ENCODE measurements at places on chromosomes 5 and 9. TPM values are rescaled to one million over a fixed set of nuclear protein-coding genes. Genes with fewer than 3 reads are reported as not detected.

GRCh38 chr9:35976726-35977125 is 18.8 kb upstream of the OR2S2 start:
- no peak for DNase-seq
- H3K27ac ChIP-seq, result no peak overlapping the region
- H3K4me1 ChIP-seq, result no peaks in the 10 kb centered on the region
- H3K4me3 ChIP-seq, result no peak overlapping the region

- peaks cover 15% of the 10 kb centered on the region for H3K36me3 ChIP-seq
- no peaks in the 10 kb centered on the region for H3K4me1 ChIP-seq
- no peak for DNase-seq
Observed at GRCh38 chr9:21830589-21830988, 28.2 kb downstream of the MTAP start.

GRCh38 chr5:159972538-159973362 is 36.2 kb upstream of the TTC1 start:
- H3K4me1 ChIP-seq, result peaks cover 13% of the 10 kb centered on the region
- H3K36me3 ChIP-seq, result no peaks in the 10 kb centered on the region
- H3K27ac ChIP-seq, result no peak overlapping the region
- H3K27me3 ChIP-seq, result peaks cover 28% of the 10 kb centered on the region

- no peaks in the 10 kb centered on the region for H3K27me3 ChIP-seq
- no peak overlapping the region for H3K27ac ChIP-seq
- no peak for DNase-seq
- no peaks in the 10 kb centered on the region for H3K36me3 ChIP-seq
- no peaks in the 10 kb centered on the region for H3K4me1 ChIP-seq
Observed at GRCh38 chr5:18102733-18103132, 468.5 kb downstream of the TAF11L14 start.

- no peaks in the 10 kb centered on the region for H3K36me3 ChIP-seq
- H3K4me3 ChIP-seq, result no peak overlapping the region
- no peak for DNase-seq
- H3K4me1 ChIP-seq, result peaks cover 44% of the 10 kb centered on the region
- no peak overlapping the region for H3K27ac ChIP-seq
Observed at GRCh38 chr5:149166128-149166527, 24.8 kb downstream of the ABLIM3 start.

DNA sequence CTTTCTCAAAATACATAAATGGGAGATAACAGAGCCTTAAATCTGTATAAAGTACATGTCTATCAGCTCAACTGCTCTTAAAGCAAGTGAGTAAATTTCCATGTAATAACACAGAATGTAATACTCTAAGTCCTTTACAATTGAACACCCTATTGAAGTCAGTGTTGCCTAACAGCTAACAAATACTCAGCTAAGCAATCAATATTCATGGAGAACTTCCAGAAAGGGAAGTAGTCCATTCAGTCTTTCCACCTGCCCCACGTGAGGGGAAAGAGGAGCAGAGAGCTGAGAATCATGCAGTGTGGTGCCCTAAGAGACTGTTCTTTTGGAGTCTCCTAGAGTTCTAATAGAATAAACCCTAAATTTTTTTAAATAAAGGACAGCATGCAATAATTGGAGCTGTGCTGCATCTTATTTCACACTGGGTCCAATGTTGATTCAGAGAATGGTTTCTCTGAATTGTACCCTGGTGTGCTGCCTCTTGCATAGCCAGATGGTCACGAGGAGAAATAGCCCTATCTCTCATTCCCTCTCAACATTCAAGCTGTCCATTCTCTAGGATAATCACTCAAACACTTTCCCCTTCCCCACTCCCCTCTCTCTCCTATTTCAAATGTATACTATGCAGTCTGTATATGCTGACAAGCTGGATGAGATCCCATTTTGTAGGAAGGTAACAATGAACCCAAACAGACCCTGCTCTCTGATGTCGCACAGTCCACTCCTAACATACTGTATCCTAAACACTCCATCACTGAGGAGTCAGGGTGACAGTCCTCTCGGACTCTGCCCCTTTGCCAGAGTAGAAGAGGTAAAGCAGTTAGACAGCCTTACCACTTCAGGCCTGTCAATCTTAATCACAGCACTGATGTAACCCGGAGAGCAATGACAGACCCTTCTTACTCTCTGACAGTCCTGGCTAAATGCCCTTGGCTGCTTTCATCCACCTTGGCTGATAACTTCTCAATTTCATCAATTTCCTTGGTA is 134.8 kb downstream of the EPB41L4A start:
- H3K27ac ChIP-seq, result no peak overlapping the region
- H3K36me3 ChIP-seq, result no peaks in the 10 kb centered on the region
- H3K4me3 ChIP-seq, result no peak overlapping the region

- no peak overlapping the region for H3K4me3 ChIP-seq
- H3K36me3 ChIP-seq, result no peaks in the 10 kb centered on the region
- H3K27me3 ChIP-seq, result no peaks in the 10 kb centered on the region
- no peak overlapping the region for H3K27ac ChIP-seq
- DNase-seq, result no peak
Observed at GRCh38 chr5:93343570-93343969, 237.4 kb downstream of the NR2F1-AS1 start.

RICTOR gene
- 3.1 TPM for polyA plus RNA-seq

UBQLN1 gene
- 20.2 TPM for polyA plus RNA-seq

DMRTA1 gene
- 0.22 TPM for polyA plus RNA-seq

PCDHB12 gene
- polyA plus RNA-seq, result 0.51 TPM

TMEM174 gene
- not detected for polyA plus RNA-seq
